ENCODE measurements at places on chromosomes 12 and 14.

DNA sequence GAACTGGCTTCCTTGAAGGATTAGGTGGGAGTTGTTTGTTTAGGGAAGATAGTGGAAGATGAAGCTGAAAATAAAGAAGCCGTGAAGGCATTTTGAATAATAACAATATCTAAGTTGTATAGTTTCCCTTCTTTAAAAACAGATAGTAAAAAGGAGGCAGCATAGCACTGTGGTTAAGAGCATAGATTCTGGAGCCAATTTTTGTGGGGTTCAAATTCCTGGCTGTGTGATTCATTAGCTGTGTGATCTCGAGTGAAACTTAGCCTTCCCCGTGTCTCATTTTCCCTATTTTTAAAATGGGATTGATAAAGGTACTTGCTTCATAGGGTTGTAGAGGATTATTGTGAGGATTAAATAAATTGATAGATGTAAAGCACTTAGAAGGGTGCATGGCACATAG lies 104.5 kb downstream of the MYRFL start:
- DNase-seq: no peak

GRCh38 chr12:122097927-122098756 lies 19.6 kb downstream of the MLXIP start:
- DNase-seq: no peak

DNA sequence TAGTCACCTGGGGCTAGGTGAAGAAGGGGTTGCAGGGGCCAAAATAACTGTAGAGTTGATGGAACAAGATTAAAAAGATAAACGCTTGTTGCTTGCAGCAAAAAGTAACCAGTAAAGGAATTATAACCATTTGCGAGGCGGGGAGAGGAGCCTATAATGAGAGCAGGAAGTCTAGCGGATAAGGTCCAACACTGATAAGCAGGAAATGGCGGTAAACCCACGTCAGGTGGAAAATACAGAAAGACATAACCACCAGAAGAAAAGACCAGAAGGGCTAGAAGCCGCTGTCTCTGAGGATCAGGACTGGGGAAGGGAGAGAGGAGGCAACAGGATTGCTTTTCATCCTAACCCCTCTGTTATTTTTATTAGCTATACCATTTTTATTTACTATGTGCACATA lies 303.3 kb downstream of the DPF3 start:
- no peak for DNase-seq

GRCh38 chr14:90999299-90999698 lies 61.1 kb downstream of the RPS6KA5 start:
- DNase-seq: no peak

DNA sequence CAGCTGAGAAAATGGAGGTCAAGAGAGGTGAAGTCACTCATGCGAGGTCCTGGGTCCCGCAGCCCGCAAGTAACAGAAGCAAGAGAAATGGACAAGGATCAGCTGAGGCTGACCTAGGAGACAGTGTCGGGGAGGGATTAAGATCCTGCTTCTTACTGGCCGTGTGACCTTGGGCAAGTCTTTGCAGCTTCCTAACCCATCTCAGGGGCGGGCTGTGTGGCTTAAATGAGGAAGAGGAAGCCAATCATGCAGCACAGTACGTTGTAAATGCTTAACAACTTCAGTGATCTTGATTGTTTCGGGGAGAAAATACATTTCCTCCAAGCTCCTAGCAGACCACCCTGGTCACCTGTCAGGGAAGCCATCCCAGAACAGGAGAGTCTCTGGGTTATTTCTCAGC lies 7.1 kb upstream of the PGF start:
- no peak for DNase-seq

DNA sequence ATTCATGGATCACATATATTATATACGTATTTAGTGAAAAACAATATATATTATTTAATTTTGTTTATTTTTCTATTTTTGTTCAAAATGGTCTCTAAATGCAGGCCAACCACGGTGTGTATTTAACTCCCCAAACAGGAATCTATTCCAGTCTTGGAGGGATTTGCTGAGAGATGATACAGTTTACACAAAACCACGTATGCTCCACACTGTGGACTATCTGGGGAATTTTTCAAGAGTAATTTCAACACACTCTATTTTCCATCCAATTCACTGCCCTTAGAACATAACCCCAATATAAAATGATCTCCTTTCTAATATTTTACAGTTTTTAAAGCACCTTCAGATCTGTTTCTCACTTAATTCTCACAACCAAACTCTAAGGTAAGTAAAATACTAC lies 15.3 kb downstream of the EML1 start:
- DNase-seq: no peak

All from vagina (tissue), 2 donors.